ENCODE measurements at places on chromosomes 3 and 15.

DNA sequence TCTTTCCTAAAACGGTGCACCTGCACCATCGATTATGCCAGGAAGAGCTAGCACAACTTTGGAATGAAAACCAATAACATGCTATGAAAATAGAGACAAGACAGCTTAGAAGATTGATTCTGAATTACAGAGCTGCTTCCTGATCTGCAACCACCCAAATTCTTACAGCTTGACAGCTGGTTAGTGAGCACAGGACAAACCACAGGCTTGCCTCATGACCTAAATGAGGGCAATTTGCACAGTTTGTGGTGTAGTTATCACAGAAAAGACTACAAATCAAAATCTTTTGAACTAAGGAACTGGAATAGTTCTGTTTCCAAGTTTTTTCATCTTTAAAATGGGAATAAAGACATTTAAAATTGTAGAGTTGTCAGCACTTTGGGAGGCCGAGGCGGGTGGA is 533.5 kb downstream of the NAALADL2 start:
- no peak for DNase-seq

GRCh38 chr15:66670762-66671580 is 31.1 kb upstream of the SMAD6 start:
- DNase-seq = no peak

GRCh38 chr3:28349469-28350000 is 911 bp upstream of the AZI2 start:
- DNase-seq = no peak

DNA sequence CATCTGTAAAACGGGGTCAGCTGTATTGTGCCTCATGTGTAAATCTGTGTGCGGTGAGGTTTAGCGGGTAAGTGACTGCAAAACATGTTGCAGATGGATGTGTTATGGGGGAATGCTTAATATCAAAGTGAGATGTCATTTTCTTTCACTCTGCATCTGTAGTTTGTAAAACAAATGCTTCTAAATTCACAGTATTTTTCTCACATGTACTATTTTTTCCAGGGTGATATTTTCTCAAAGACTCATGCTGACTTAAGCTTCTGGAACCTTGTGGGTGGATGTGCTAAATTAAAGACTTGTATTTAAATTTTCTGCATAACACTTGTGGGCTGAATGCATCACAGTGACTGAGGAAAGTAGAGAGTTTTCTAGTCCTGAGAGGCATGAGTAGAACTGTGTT is 115.2 kb upstream of the TP63 start:
- DNase-seq = no peak

All from CD4-positive, alpha-beta T cell treated with Interferon gamma for 1 hour (primary cell).